ENCODE measurements at places on chromosomes 7 and 10.

GRCh38 chr7:39536951-39537350 is 29.3 kb upstream of the YAE1 start:
- no peak overlapping the region for H3K4me3 ChIP-seq
- no peak overlapping the region for H3K27ac ChIP-seq
- no peaks in the 10 kb centered on the region for H3K27me3 ChIP-seq

DNA sequence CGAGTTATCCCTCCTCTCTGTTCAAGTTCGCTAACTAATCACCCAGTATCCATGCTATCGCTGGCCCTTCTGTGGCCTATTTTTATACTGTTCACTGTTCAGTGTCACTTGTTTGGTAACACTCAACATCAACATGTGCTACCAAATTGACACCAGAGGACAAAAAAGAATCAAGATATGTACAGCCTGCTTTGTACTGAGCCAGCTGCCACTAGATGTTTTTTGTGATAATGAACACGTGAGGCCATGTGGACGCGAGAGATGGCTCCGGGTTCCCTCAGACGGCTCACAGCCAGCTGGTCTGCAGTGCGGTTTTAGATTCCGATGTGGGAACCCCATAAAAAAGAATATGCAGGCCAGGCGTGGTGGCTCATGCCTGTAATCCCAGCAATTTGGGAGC is 21.2 kb downstream of the CAV1 start:
- no peak for DNase-seq
- no peak overlapping the region for H3K27ac ChIP-seq
- H3K27me3 ChIP-seq, result no peaks in the 10 kb centered on the region
- H3K4me1 ChIP-seq, result peaks cover 24% of the 10 kb centered on the region
- no peak overlapping the region for H3K4me3 ChIP-seq

DNA sequence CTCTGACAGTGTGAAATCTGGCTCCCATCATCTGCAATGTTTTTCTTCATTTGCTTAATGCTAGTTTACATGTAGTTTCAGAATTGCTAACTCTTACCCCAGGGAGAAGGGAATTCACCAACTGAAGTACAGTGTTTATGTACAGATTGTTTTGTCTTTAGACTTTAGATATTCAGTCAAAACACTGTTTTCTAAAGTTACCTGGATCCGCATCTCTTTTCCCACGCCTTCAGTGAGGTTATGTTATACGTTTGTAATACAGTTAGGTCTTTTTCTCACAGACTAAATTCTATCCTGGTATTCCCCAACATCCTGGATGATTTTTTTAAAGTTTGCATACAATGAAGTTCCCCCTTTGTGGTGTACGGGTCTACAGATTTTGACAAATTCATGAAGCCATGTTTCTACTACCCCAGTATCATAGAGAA is 3.2 kb upstream of the LYZL1 start:
- H3K4me3 ChIP-seq, result no peak overlapping the region
- no peaks in the 10 kb centered on the region for H3K4me1 ChIP-seq
- DNase-seq, result no peak
- H3K36me3 ChIP-seq, result no peaks in the 10 kb centered on the region
- H3K27me3 ChIP-seq, result peaks cover 3% of the 10 kb centered on the region

DNA sequence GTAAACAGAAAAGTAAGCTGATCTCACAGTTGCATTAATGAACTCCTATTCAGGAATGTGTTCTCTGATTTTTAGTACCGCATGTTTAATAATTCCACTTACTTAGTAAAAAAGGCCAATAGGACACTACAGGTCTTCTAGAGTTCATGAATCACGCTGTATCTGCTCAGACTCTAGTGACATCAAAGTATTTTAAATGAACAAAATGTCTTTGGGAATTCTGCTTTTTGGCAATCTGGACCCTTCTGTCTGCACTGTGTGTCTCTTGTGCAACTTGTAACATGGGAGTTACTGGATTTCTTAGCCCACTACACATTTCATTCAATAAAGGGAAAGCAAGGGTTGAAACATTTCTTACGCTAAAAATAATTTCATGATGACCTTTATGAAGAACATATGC is 50.2 kb downstream of the RABGEF1 start:
- H3K4me1 ChIP-seq, result no peaks in the 10 kb centered on the region
- H3K4me3 ChIP-seq, result no peak overlapping the region
- H3K27ac ChIP-seq, result no peak overlapping the region
- peaks cover 82% of the 10 kb centered on the region for H3K36me3 ChIP-seq

DNA sequence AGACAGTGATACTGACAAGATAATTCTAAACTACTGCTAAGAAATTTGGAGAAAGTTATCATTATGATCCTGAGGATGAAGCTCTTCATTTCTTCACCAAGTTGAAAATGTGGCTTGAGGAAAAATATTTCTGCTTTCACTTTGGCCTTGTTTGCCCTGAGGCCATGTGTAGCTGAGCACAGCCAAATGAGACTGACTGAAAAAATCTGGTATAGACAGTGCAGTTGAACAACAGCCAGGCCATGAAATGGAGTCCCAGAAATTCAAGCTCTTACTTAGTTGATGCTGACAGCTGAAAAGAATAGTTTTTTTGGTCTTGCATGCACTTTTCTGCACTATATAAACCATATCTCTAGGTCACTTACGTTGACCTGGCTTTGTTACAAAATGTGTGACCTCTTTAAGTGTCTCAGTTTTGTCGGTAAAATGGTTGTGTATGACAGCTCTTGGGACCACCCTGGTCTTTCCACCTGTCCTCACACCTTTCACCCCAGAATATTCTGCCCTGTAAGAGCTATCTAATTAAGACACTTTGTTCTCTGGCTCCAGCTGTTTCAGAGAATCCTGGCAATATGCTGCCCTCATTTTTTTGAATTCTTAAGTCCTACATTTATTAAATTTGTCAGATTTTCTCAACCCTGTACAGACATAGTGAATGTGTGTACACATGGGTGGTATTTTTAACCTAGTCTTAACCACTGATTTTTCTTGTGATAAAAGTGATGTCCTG is 91.3 kb downstream of the CD36 start:
- no peak for DNase-seq
- H3K36me3 ChIP-seq, result no peaks in the 10 kb centered on the region
- H3K4me3 ChIP-seq, result no peak overlapping the region
- H3K27me3 ChIP-seq, result no peaks in the 10 kb centered on the region
- H3K27ac ChIP-seq, result no peak overlapping the region

DNA sequence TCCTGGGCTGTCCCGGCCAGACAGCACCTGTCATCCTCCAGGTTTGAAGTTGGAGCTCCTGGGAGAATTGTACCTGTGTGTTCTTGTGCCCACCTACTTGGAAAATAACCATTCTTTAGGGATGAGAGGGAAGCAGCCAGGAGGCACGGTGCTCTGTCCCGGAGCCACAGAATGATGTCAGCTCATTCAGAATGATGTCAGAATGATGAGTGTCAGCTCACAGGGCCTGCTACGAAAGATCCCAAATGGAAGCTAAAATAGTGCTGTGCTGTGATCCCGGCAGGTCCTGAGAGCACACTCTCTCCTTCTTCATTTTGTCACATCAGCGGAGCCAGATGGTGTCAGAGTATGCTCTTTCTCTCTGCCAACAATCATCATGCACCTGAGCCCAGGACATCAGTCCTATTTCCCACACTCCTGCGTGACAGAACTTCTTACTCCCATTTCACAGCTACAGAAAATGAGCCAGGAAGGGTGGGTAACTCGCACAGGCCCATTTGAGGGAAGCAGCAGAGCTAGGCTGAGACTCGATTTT is 8.3 kb downstream of the ABCA13 start:
- no peaks in the 10 kb centered on the region for H3K36me3 ChIP-seq
- no peak for DNase-seq
- H3K4me1 ChIP-seq, result no peaks in the 10 kb centered on the region
- H3K27ac ChIP-seq, result no peak overlapping the region

DNA sequence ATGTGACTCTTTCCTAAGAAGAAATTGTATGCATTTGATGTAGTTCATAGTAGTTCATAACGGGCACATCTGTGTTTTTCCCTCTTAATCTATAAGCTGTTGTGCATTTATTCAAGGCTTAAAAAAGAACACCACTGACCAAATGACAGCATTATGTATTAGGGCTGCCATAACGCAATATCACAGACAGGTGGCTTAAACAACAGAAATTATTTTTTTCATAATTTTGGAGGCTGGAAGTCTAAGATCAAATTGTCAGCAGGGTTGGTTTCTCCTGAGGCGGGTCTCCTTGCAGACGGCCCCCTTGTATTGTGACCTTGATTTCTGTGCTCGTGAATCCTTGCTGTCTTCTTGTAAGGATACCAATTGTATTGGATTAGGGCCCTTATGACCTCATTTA is 627 bp upstream of the SSMEM1 start:
- H3K4me3 ChIP-seq, result no peak overlapping the region
- H3K27ac ChIP-seq, result no peak overlapping the region
- no peak for DNase-seq

GRCh38 chr10:13893926-13894325 is 307.2 kb downstream of the PRPF18 start:
- H3K27ac ChIP-seq, result no peak overlapping the region
- peaks cover 57% of the 10 kb centered on the region for H3K27me3 ChIP-seq

DNA sequence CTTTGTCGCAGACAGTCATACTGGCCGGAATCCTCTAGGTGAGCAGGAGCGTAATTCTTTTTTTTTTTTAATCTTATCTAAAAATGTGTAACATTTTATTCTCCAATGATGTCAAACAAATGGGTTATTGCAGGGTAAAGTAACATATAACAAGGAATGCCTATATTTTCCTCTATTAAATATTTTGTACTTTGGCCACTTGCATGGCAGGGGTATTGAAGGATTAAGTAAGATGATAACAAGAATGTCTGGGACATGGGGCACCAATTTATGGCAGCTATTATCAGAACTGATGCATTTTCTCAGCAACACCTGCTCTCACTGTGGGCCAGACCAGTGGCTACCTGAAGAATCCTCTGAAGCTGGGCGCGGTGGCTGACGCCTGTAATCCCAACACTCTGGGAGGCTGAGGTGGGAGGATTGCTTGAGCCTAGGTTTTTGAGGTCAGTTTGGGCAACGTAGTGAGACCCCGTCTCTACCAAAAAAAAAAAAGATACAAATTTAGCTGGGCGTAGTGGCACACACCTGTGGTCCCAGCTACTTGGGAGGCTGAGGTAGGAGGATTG is 24.0 kb upstream of the SNX10 start:
- no peak for DNase-seq
- H3K27ac ChIP-seq, result no peak overlapping the region

- H3K4me1 ChIP-seq, result peaks cover 52% of the 10 kb centered on the region
- no peaks in the 10 kb centered on the region for H3K27me3 ChIP-seq
- H3K27ac ChIP-seq, result peak overlapping the region; percentile 26
- no peaks in the 10 kb centered on the region for H3K36me3 ChIP-seq
- H3K4me3 ChIP-seq, result no peak overlapping the region
- no peak for DNase-seq
Measured at GRCh38 chr10:31958856-31959255, 30.2 kb upstream of the ARHGAP12 start.

DNA sequence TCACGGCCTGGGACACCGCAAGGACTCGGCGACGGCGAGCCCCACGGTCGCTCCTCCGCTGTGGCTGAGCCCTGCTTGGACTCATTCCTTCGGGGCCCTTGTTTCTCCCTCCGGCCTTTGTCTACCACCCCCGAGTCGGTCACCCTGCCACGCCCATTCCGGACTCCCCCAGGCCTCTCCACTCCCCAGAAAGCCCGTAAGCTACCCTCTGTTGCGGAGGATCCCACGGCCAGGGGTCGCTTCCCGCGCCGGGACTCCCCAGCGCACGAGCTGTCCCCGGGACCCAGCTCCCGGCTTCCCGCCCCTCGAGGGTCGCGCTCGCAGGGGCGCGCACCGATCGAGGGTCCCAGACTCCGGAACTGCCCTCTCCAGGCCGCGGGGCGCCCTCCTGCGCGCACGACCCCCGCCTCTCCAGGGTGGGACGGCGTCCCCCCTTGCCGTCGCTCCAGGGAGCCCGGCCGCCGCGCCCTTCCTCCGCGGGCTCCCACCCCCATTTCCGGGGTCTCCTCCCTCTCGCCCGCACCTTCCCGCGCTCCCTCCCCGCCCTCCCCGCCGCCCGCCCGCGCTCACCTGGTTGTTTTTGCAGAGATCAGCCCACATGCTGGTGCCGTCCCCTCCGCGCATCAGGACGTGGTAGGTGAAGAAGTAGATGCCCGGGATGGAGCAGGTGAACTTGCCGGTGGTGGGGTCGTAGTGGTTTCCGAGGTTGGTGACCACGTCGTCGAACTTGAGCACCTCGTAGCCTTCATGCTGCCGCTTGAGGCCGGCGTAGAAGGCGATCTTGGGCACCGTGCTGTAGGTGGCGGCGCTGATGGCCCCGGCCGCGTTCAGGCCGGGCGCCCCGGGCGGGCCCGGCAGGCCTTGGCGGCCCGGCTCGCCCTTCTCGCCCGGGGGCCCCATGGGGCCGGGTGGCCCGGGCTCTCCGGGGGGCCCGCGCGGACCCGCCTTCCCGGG is 1.5 kb downstream of the C1QL3 start:
- no peaks in the 10 kb centered on the region for H3K36me3 ChIP-seq
- H3K27ac ChIP-seq, result no peak overlapping the region
- H3K27me3 ChIP-seq, result peaks cover 54% of the 10 kb centered on the region
- peak; percentile 65 for DNase-seq
- no peak overlapping the region for H3K4me3 ChIP-seq

All from left lung (tissue), 14 donors.